ENCODE measurements at places on chromosomes 2 and 18.

DNA sequence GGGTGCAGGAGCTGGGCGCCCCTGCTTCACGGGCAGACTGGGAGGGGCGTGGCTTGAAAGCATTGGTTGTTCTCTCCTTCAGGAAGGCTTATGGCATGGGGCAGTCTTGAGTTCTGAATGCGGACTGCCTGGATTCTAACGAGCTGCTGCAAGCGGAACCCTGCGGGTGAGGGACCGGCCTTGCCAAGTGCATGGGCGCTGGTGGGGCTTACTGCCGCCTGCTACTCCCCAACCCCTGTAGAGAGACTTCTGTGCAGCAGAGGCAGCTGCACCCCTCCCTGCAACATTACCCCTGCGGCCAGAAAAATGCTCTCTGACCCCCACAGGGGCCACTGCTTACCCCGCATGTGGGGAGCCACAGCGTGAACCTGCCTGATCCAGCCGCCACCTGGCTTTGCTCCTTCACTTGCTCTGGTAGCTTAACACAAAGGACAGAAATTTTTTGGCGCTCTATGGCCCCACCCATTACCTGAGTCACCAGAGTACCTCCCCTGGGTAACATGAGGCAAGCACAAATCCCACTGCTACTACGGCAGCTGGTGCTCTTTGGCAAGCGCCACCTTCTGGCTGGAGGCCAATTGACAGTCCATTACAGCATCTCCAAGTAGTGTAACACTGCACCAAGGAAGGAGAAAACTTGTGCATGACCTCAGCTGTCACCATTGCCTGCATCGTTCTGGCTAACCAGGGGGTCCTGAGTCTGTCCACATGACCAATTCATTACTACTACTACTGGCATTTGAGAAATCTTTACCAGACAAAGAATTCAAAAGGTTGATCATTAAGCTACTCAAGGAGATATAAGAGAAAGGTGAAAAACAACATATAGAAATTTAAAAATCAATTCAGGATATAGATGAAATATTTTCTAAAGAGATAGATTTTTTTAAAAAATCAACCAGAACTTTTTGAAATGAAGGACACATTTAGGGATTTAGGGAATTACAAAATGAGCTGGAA, 35.4 kb downstream of the MYL12B start:
- DNase-seq, result peak; percentile 90

- no peak for DNase-seq
Observed at GRCh38 chr2:55047677-55048299, 2.5 kb downstream of the RTN4 start.

DNA sequence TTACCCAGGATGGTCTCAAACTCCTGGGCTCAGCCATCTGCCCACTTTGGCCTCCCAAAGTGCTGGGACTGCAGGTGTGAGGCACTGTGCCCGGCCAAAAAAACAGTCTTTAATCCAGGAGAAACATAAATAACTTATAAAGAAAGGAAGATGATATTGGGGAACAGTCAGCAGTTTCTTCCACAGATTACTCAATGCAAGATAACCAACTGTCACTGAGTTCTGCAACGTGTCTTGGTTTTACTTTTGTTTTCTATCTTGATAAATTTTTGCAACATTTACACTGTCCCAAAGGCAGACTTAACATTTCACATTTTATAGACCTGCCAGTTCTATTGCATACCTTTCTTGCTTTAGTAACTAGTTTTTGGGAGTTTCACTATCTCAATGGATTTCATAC, 71.1 kb downstream of the ANKRD44 start:
- DNase-seq, result no peak

- DNase-seq, result no peak
Observed at GRCh38 chr2:119137502-119137901, 21.0 kb downstream of the C1QL2 start.

DNA sequence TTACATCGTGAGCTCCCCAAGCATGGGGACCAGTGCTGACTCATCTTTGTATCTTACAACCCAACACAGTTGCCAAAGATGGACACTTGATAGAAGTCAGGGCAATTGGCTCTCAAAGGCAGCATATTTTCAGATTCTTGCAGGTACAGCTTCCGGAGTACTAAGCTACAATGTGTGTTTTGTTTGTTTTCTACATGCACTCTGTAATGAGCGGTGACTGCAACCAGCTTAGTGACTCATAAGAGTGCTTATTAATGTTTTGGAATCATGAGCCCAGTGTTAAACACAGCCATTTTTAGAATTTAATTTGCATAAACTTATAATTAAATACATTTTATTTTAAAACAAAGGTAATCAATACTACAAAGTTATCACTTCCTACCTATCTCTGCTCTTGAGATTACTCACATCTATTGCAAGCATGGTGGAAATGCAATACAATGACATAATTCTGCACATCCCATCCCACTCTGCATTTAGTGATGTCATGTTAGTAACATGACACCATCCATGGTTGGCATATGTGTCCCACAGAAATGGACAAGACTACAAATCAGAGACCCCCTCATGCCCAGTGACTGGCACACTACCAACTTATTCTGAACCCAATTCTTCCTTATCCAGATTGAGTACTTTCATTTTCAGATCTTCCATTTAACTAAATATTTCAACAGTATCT, 399.8 kb upstream of the ST6GAL2 start:
- DNase-seq, result no peak

Measured in CD4-positive, alpha-beta T cell (primary cell).